ENCODE measurements at places on chromosomes 16 and 17. TPM values are rescaled to one million over a fixed set of nuclear protein-coding genes. Genes with fewer than 3 reads are reported as not detected.

The CDRT4 gene
- total RNA-seq = 0.66 TPM

The NTN1 gene
- total RNA-seq = 0.50 TPM

The MSI2 gene
- total RNA-seq = 47.3 TPM

The RPRML gene
- 0.33 TPM for total RNA-seq

The HBA1 gene
- 1.1 TPM for total RNA-seq

Data from A549 treated with DMSO at 1 μM for 4 hours (cell line).